Thyroid gland (tissue), 4 donors: ENCODE measurements at places on chromosomes 13 and 19. TPM values are rescaled to one million over a fixed set of nuclear protein-coding genes. Genes with fewer than 3 reads are reported as not detected.

DNA sequence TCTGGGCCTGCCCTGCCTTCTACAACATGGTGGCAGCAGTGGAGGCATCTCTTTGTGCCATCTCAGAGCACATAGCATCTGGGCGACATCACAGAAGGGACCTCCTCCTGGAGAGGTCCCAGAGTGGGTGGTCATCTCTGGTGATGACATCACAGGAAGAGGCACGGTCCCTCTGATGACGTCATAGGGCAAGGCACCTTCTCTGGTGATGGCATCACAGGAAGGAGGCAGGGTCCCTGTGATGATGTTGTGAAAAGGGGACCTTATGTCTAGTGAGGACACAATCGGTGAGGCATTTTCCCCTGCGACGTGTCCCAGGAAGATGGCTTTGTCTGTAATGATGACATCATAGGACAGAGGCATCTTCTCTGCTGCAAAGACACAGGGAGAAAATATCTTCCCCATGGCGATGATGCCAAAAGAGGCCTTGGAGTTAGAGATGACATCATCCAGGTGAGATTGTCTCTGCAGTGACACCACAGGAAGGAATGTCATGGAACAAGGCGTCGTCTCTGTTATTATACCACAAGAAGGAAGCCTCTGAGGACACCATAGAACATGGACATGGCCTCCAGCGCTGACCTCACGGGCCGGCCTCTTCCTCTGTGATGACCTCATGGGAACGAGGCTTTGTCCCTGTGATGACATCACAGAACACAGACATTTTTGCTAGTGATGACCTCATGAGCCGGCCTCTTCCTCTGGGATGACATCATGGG, 10.7 kb downstream of the SHISA7 start:
- DNase-seq: no peak
- no peak overlapping the region for H3K4me3 ChIP-seq
- H3K27me3 ChIP-seq: no peaks in the 10 kb centered on the region
- H3K27ac ChIP-seq: no peak overlapping the region
- no peaks in the 10 kb centered on the region for H3K4me1 ChIP-seq
- no peaks in the 10 kb centered on the region for H3K36me3 ChIP-seq

DNA sequence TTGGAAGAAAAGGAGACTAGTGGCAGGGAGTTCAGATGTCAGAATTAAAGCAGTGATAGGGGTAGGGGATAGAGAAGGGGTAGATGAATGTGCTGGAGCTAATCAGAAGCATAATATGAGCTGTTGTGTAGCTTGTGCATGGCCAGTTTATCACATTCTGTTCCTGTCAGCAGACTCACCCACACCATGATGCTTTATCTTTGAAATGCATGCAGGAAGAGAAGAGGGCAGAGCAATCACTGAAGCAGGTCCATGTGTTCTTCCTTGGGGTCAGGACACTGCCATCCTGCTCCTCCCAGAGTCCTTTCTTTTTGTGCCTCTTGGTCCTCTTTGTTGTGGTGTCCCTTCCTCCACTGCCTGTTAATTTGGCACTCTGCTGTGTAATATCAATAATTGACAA, 5.8 kb downstream of the CHAMP1 start:
- H3K27ac ChIP-seq: no peak overlapping the region
- no peak overlapping the region for H3K4me3 ChIP-seq
- DNase-seq: no peak
- H3K27me3 ChIP-seq: no peaks in the 10 kb centered on the region
- peaks cover 5% of the 10 kb centered on the region for H3K4me1 ChIP-seq

DNA sequence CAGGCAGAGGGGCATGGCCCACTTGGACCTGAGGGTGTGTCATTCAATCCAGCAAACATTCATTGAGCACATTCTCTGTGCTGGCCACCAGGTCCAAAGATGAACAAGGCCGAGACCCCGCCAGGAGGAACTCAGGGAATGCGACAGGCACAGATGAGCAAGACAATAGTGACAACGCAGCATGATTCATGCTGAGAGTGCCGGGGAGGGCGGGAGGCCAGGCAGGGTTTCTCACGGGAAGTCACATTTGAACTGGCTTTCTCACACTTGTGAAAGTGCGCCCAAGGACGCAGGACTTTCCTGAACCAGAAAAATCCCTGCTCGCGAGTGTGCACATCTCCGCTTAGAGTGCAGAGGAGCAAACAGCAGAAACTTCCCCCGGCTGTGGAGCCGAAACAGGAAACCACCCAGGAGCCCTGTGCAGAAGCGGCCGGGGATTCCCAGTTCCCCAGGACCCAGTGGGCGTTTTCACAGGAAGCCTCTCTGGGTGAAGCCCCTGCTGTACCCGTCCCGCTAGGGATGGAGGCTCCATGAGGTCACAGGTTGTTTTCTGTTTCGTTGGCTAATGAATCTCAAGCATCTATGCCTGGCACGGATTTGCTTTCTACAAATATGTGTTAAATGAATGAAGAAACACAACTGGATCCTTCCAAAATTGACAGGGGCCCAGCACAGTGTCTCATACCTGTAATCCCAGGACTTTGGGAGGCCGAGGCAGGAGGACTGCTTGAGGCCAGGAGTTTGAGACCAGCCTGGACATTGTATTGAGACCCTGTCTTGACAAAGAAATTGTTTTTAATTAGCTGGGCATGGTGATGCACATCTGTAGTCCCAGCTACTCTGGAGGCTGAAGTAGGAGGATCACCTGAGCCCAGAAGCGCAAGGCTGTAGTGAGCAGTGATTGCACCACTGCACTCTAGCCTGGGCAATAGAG, 68.4 kb upstream of the TM9SF2 start:
- no peaks in the 10 kb centered on the region for H3K27me3 ChIP-seq
- peak; percentile 24 for DNase-seq
- H3K36me3 ChIP-seq: no peaks in the 10 kb centered on the region
- H3K4me1 ChIP-seq: no peaks in the 10 kb centered on the region
- H3K27ac ChIP-seq: no peak overlapping the region
- no peak overlapping the region for H3K4me3 ChIP-seq

DNA sequence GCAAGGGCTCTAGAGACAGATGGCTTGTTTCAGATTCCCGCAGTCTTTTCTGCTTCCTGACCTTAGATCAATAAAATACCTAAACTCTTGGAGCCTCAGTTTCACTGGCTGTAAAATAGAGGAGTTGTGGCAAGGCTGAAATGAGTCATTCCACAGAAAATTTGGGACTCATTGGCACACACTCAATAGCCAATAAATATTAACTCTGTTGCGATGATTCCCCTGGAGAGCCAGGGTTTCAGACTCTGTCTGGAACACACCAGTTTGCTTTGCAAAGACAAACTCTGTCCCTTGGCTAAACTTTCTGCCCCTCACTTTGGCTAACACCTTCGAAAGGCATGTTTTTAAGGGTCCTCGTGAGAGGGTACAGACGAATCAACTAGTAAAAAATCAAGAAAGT, 18.1 kb upstream of the UBE2L5 start:
- no peaks in the 10 kb centered on the region for H3K36me3 ChIP-seq
- H3K27ac ChIP-seq: no peak overlapping the region
- peaks cover 3% of the 10 kb centered on the region for H3K4me1 ChIP-seq
- H3K27me3 ChIP-seq: no peaks in the 10 kb centered on the region

DNA sequence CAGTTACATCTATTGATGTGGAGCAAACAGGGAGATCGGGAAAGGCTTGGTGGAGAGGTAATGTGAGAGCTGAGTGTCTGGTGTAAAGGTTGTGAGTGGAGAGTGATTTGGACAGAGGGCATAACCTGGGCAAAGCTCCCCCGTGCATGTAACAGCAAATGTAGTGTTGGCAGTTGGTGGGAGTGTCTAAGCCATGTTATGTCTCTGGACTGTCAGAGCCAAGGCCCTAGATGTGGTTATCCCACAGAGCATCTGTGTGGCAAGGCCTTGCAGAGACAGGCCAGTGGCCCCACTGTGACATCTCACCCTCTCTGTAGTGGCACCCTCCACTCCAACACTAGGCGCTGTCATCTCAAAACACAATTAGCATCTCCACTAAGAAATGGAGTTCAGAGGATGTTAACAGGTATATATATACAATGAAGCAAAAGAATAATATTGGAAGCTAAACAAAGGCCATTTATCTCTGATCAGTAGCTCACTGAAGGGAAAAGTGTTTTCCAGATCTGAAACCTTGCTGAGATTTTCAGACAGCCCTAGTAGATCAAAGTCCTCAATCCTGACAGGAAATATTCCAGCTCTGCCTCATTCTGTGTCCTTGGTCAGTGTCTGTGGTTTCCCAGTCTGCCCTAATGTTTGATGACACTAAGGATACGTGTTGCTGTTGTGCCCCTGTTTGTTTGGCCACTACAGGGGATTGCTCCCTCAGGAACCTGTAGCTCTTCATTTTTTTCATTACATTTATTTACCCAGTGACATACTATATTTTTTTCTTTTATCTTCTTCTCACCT, 20.2 kb downstream of the POLR1D start:
- H3K36me3 ChIP-seq: no peaks in the 10 kb centered on the region
- DNase-seq: no peak
- no peaks in the 10 kb centered on the region for H3K27me3 ChIP-seq
- H3K4me1 ChIP-seq: peaks cover 4% of the 10 kb centered on the region

DNA sequence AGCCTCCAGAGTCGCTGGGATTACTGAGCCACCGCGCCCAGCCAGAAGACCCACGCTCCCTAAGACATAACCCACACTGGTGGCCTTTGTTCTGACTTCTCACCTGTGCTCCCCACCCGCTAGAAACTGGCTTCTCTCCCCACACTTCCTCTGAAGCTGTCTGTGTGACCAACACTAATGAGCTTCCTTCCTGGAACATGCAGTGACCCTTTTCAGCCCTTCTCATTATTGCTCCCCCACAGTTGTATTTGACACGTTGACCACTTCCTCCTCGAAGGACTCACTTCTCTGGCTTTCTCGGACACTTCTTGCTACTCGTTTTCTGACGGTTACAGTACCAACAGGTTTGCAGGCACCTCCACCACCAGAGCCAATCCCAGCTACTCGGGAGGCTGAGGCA, 10.9 kb downstream of the NCR1 start:
- no peaks in the 10 kb centered on the region for H3K36me3 ChIP-seq
- DNase-seq: no peak
- no peak overlapping the region for H3K27ac ChIP-seq

DNA sequence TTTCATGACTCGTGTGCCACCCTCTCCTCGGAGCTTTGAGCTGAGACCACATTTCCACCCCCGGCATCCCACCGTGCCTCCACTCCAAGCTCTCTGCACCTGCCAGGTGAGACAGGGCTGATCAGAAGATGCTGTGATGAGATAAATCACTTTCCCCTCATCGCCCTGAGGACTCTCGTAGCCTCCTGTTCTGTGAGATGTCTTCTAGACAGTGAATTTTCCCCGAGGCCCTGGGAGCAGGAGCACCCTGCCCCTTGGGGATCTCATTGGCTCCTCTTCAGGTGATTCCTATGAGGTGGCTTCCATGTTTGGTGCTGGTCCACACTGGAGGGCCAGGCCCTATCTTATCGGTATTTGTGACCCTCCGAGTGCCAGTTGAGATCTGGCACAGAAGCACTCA, 154.0 kb upstream of the TSHZ3 start:
- no peaks in the 10 kb centered on the region for H3K4me1 ChIP-seq
- no peak overlapping the region for H3K27ac ChIP-seq
- no peaks in the 10 kb centered on the region for H3K27me3 ChIP-seq
- no peaks in the 10 kb centered on the region for H3K36me3 ChIP-seq
- DNase-seq: no peak

- peaks cover 46% of the 10 kb centered on the region for H3K36me3 ChIP-seq
- no peaks in the 10 kb centered on the region for H3K27me3 ChIP-seq
Measured at GRCh38 chr19:50280074-50280473, 49.1 kb downstream of the KCNC3 start.

- no peak overlapping the region for H3K27ac ChIP-seq
- H3K27me3 ChIP-seq: no peaks in the 10 kb centered on the region
- no peaks in the 10 kb centered on the region for H3K36me3 ChIP-seq
- no peak overlapping the region for H3K4me3 ChIP-seq
- no peak for DNase-seq
- H3K4me1 ChIP-seq: no peaks in the 10 kb centered on the region
Measured at GRCh38 chr19:30671367-30671619, 299.1 kb downstream of the ZNF536 start.

The PCSK4 gene
- 2.8 TPM for total RNA-seq

The KLK2 gene
- 11.0 TPM for total RNA-seq

The BEST2 gene
- not detected for total RNA-seq
